Stimulated activated CD4-positive, alpha-beta T cell treated with anti-CD3 and anti-CD28 coated beads, Interleukin-1b, Interleukin-23, amount 100 ng/mL, for 1 hour (primary cell): ENCODE measurements at places on chromosomes 16 and 17.

GRCh38 chr17:56592487-56593085 lies 913 bp upstream of the NOG start:
- DNase-seq = peak; percentile 63

DNA sequence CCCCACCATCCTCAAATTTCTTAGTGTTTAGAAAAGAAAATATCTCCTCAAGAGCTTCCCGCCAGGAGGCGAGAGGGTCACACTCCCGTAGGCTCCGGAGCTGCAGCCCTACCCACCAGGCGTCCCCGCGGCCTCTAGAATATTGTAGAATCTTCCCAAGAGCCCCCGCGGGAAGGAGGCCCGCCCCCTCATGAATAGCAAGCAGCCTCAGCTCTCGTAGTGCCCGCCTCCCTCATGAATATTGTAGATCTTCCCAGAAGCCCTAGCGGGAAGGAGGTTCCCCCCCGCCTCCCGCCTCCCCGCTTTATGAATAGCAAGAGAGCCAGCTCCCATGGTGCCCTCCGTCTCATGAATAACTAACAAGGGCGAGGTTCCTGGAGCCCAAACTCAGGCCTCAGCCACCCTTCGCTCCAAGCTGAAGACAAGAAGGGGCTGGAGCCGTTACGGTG lies at the start of gene FBXO47:
TSS of gene FBXO47 (minus strand) at position 114 of the 449 bp plus-strand sequence. CDS start 4,378 bp downstream, outside the sequence.
- peak; percentile 59 for DNase-seq

DNA sequence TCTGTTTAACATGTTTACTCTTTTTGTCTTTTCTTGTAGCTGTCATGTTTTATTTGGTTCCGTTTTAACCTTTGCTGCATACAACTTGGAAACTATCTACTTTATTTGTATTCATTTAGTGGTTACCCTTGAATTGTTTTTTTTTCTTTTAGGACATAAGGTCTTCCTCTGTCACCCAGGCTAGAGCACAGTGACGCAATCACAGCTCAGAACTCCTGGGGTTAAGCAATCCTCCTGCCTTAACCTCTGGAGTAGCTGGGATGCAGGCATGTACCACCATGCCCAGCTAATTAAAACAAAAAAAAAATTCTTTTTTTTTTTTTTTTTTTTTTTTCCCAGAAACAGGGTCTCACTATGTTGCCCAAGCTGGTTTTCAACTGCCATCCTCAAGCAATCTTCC lies 29.8 kb upstream of the USP43 start:
- DNase-seq = no peak

- DNase-seq = no peak
These were observed 16.7 kb upstream of the C16orf78 start for GRCh38 chr16:49356728-49357488.

DNA sequence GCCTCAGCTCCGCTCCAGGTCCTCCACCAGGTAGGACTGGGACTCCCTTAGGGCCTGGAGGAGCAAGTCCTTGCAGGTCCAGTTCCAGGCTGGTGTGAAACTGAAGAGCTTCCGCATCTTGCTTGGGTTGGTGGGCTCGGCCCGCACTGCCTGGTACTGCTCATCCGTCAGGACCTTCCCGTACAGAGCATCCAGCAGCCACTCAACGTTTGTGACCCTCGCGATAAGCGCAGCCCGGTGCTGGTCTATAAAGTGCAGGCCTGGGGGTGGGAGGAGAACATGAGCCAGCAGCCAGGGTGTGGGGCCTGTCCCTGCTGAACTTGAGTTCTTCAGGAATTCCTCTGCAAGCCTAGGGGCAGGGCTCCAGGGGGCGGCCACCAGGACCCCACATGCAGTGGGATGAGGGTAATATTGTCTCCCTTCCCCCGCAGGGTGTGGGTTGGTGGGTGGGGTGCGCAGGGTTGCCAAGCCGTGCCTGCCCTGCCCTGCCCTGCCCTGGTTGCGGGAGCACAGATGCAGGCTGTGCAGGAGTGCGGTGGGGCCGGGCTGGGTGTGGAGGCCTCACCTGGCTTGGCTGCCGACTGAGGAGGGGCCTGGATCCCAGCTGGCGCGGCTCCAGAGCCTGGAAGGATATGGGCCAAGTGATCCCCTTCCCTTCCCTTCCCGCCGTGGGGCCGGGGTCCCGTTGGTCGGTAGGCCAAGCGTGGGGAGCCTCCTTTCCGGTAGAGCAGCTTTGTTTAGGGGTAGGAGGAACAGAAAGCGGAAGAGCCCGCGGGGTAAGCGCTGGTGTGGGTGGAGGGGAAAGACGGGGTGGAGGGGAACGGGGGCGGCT lies 762 bp downstream of the PYCARD start:
- DNase-seq = no peak
